Stimulated activated CD4-positive, alpha-beta T cell treated with anti-CD3 and anti-CD28 coated beads, TNF-alpha, amount 100 ng/mL, for 1 hour (primary cell): ENCODE measurements at places on chromosomes 1 and 21.

DNA sequence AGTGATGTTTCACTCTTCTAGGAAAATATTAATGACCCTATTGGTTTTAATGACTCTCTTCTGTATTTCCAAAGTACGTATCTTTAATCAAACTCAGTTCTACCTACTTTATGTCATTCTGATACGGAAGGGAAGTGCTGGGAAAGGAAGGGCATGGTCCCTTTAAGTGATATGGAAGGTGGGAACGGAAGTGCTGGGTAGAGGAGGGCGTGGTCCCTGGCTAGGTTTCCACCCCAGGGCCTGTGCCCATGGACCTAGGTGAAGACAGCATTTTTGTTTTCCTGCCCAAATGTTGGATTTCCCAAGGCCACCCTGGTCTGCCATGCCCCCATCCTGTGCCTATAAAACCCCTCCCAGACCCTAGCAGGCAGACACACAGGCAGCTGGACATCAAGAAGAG lies 24.0 kb downstream of the RGS4 start:
- DNase-seq: no peak

- no peak for DNase-seq
Observed at GRCh38 chr1:169295425-169295824, 72.2 kb downstream of the NME7 start.

- no peak for DNase-seq
Observed at GRCh38 chr1:15261155-15262002, 14.4 kb downstream of the FHAD1 start.

DNA sequence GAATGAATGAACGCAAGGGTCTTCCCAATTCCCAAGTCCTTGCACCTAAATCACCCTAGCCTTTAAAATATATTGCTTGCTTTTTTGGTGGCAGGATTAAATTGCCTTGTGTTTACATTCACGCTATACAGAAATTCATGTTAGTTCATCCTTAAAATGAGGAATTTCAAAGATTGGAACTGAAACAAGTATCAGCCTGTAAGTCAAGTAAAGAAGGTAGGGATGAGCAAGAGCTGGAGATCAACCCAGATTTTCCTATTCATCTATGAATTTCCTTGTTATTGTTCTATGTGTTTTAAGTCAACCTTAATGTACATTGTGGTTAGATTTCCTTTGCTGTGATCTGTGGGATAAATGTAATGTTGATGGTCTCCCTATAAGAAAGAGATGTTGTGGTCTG lies 248.2 kb downstream of the NFIA start:
- DNase-seq: no peak

- no peak for DNase-seq
Observed at GRCh38 chr1:162725301-162725837, 65.1 kb upstream of the HSD17B7 start.

DNA sequence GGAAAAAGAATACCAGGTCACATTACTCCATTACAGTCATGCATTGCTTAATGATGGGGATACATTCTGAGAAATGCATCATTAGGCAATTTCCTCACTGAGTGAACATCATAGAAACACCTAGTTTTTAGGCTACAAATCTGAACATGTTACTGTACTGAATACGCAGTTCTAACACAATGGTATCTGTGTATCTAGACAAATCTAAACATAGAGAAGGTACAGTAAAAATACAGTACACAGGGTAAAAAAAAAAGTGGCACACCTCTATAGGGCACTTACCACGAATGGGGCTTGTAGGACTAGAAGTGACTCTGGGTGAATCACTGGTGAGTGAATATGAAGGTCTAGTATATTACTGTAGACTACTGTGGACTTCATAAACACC lies 115.7 kb downstream of the AKT3 start:
- no peak for DNase-seq

GRCh38 chr1:200134116-200134515 lies 106.6 kb downstream of the NR5A2 start:
- no peak for DNase-seq

GRCh38 chr1:35555601-35556477 lies 1.4 kb downstream of the KIAA0319L start:
- DNase-seq: no peak

GRCh38 chr21:43702785-43703034 lies 16.2 kb upstream of the PDXK start:
- no peak for DNase-seq

- DNase-seq: peak; percentile 8
Observed at GRCh38 chr1:52842643-52843310, at the start of gene ZYG11A. TSS of gene ZYG11A (plus strand) at chr1:52842760. CDS start at chr1:52842884, 124 bp downstream.

DNA sequence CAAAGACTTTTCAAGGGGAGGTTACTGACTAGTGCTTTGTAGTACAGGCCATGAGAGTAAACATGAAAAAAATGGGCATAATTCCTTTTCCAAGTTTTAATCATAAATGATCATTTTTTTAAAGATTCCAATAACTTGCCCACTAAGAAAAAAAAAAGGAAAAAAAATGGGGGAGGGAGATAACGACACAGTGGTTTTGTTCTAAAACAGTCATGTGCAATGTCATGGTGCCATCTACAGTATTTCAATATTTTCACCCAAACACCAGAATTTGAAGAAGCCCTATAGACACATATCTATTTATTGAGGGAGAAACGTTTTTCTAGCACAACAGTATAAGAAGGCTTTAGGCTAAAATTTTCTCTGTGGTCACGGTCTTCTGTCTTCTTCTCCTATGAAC lies 250.2 kb downstream of the LTN1 start:
- no peak for DNase-seq

GRCh38 chr1:156815307-156815826 lies 1.3 kb downstream of the SH2D2A start:
- no peak for DNase-seq

GRCh38 chr1:172585861-172586260 lies 52.9 kb downstream of the SUCO start:
- DNase-seq: no peak

DNA sequence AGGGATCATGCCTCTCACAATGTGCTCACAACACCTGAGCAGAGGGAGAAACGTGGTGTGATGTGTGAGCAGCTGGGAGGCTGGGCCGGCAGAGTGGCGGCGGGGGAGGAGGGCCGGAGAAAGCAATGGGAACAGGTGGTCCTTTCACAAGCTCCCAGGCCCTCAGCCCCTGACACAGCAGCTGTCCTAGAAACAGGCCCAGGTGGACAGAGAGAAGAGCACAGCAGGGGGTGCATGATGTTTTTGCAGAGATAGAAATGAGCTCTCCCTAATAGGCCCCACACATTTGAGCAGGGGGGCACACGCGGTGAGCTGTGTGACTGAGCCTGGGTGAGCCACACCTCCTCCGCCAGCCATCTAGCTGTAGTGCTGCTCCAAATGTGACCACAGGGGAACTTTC lies 7.6 kb upstream of the RGS16 start:
- DNase-seq: no peak

GRCh38 chr1:22673486-22674409 lies 20.7 kb downstream of the C1QB start:
- DNase-seq: no peak

DNA sequence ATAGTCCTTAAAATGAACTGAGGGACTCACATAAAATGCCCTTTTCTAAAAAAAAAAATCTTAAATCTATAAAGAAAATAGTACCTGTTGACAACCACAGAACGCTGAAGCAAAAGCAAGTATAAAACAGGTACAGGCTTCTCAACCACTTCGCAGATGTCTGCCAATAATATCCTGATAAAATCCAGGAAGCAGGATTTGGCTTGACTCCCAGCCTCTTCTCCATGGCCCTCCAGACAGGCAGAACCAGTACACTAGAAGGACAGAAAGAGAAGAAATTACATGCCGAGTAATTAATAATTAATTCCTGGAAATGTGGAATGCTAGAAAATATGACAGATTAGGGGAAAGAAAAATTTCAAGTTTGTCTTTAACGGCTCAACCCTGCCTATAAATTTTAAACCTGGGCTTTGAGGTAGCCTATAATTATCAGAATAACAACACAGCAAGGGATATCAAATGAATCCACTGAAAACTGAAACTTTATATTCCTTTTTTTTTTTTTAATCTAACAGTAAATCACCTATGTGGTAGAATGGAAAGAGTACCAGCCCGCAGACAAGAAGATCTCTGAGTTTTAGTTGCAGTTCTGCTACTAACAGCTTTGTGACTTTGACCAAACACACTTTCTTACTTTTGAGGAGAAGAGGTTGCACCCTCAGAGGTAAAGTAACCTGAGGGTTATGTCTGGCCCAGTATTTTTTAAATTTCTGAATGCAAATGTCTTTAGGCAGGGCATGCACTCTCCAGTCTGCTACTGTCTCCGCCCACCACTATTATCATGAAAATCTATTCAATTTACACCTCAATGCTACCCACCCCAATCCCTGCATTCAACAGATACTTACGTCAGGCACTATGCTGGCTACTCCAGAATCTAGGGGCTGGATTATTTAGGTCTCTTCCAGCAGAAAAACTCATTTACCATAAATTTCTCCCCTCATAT lies 2.7 kb downstream of the KIAA0319L start:
- no peak for DNase-seq

DNA sequence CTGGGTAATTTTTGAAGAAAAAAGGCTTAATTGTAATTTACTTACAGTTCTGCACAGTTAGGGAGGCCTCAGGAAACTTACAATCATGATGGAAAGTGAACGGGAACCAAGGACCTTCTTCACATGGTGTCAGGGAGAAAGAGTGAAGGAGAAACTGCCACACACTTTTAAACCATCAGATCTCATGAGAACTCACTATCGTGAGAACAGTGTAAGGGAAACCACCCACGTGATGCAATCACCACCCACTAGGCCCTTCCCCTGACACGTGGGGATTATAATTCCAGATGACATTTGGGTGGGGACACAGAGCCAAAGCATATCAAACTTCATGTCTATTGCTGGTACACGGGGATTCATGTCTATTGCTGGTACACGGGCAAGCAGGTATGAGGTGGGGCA lies 5.3 kb upstream of the SFT2D2 start:
- DNase-seq: no peak

DNA sequence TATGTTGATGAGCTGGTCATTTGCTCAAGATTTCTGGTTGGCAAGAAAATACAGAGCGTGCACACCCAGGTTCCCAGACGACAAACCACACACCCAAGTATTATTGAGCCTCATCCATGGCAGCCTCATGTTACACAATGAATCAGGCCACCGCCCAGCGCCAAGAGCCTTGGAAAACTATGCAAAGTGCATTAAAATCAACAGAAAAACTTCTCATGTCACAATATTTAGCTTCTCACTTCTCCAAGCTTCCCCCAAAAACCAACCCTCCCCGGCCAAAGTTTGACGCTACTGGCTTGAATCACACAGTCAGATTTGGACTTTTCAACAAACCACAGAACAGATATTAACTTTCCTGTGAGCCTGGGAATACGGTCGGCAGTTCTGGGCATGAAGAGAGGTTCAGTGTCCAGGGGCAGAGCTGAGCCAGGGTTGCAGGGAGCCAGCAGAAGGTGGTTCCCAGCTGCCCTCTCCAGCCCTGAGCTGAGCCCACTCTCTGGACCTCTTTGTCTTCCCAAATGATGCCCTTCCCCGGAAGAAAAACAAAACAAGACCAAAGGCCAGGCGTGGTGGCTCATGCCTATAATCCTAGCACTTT lies 71.1 kb downstream of the SETD4 start:
- no peak for DNase-seq

- DNase-seq: no peak
Observed at GRCh38 chr1:7284839-7285435, 486.2 kb upstream of the VAMP3 start.

DNA sequence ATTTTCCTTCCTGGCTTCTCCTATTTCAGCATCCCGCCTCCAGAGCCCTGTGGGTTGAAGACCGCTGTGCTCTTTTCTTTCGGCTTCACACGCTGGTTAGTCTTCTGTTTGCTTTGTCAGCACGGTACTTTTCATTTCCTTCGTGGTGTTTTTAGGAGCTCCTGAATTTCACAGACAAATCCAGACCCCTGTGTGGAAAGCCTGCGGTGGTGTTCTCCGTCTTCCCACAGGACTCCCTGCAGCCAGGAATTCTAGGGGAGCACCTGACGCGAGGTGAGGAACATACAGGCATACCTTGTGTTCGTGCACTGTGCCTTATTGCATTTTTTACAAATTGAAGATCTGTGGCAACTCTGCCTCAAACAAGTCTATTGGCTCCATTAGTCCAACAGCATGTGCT lies 210.2 kb upstream of the MAP1LC3C start:
- DNase-seq: no peak

GRCh38 chr1:40749817-40750216 lies 33.8 kb upstream of the KCNQ4 start:
- no peak for DNase-seq

DNA sequence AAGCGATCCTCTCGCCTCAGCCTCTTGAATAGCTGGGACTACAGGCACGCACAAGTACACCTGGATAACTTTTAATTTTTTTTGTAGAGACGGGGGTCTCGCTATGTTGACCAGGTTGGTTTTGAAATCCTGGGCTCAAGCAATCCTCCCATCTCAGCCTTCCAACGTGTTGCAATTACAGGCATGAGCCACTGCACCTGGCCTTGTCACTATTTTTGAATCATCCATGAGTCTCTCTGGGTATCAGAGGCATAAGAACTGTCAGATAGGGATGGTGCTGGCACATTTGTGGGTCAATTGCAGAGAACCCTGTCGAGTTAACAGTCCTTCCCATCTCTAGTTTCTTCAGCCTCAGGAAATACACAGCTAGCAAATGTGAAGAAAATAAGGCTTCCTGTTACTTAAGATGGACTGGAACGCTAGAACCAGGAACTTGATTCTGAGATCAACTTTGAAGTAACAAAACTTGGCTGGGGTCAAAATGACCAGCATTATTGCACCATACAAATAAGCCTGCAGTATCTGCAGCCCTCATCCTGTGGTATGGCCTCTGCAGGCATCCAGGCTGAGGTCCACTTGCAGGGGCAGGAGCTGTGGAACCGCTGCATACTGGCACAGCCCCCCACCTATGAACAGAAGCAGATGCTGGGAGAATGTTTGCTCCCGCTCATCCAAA lies 124.3 kb upstream of the GADD45A start:
- no peak for DNase-seq

DNA sequence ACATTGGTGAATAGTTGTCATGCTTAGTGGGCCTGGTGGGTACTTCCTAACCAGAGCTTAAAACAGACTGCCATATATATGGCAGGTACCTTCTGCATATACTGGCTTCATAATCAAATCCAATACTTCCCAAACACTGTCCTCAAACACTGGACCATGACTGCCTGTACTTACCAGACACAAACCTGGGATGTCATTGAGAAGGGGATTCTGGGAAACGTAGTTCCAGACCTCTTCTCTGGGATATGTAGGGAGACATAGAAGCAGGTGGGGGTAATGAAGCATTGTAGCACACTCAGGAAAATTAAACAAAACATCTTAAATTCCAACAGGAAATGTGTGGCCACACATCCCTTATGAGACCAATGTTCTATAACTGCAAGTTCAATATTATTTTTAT lies 76.5 kb upstream of the ADAMTS5 start:
- DNase-seq: no peak

GRCh38 chr1:58997637-58998036 lies 213.8 kb upstream of the JUN start:
- no peak for DNase-seq

- no peak for DNase-seq
Observed at GRCh38 chr1:20903437-20903836, 116.3 kb upstream of the HP1BP3 start.
